ENCODE measurements at places on chromosomes 3 and 15.

DNA sequence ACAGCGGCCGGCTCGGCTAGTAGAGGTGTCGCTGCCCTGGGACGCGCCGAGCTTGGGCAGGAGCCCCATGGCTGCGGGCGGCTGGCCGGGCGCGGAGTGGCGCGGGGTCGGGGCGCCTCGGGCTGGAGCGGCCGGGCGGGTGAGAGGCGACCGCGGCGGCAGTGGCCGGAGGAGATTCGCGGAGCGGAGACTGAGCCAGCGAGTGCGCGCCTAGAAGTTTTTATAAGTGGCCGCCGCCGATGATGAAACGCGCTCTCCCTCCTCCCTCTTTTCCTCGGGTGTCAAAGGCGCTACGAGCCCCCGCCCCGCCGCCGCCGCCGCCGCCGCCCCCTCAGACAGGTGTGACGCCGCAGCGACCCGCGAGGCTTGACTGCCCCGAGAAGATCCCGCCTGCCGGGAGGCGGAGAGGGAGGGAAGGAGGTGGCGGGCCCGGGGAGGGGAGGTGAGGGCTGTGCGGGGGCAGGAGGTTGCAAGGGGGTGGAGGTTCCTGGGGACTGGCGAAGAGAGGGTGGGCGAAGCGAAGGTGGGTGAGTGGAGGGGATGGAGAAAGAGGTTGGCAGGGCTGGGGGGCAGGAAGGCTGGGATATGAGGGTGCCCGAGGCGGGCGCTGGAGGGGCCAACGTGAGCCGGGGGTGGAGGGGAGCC lies at the start of gene SLCO2A1:
SLCO2A1 (minus strand) TSS at position 192 of the 645 bp plus-strand sequence; CDS start at position 69, 123 bp downstream.
- DNase-seq: peak; percentile 53

DNA sequence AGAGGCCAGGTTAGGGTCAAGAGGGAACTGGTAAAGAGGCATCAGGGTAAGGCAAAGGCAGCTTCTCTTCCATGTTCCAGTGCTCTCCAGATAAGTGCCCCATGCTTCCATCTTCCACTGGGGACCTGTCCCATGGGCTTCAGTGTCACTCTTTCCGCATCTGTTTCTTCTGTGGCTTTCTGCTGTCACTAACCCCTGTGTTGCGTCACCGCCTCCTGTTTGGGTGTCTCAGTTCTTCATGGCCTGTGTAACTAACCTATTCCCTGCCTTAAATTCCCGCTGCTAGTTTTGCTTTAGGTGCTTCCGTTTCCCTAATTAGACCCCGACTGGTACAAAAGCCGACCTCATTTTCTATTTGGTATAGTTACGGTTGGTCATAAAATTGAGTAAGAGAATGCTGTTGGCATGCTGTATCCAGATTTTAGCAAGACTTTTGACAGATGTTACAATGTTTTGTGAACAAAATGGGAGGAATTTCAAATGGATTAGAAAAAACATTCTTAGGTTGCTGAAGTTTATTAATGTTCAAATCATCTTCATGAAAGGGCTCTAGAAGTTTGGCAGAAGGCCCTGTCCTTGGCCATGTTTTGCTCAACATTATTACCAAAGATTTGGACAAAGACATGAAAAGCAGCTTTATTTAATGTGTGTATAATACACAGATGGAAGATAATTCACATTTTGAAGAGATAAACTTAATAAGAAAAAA lies 245.3 kb downstream of the BBX start:
- no peak for DNase-seq

DNA sequence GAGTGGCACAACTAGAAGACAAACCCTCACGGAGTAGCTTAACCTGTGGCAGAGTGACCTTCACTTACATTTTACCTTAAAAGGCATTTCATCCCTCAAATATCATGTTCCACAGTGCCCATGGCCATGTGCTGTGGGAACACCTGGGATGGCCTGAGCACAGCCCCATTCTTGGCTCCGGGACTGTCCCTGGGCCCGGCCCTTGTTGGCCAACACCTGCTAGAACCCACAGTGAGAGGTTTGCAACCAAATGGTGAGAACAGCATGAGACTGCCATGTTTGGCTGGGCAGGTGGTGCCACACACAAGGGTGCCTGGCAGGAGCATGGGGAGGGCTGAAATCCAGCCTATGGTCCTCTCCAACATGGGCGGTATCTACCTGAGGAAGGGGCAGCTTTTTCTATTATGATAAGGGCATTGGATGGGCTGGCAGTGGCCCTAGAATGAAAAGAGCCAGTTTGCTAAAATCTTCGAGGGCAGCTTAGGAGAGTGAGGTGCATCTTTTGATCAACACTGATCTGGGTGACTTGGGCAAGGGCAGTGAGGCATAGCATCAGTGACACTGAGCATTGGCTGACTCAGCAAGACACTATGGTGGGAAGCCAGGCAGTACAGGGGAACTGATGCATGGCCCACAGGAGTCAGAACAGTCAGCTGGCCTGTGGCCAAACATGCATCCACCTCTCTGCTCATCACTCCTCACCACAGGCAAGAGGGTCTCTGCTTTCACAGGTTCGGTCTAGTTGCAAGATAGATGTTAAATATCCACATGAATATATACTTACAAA lies 53.9 kb downstream of the SYNM start:
- DNase-seq: no peak

- no peak for DNase-seq
Observed at GRCh38 chr3:172519740-172520139, 3.5 kb downstream of the TNFSF10 start.

GRCh38 chr3:27573138-27573537 lies 89.0 kb upstream of the SLC4A7 start:
- DNase-seq: no peak

DNA sequence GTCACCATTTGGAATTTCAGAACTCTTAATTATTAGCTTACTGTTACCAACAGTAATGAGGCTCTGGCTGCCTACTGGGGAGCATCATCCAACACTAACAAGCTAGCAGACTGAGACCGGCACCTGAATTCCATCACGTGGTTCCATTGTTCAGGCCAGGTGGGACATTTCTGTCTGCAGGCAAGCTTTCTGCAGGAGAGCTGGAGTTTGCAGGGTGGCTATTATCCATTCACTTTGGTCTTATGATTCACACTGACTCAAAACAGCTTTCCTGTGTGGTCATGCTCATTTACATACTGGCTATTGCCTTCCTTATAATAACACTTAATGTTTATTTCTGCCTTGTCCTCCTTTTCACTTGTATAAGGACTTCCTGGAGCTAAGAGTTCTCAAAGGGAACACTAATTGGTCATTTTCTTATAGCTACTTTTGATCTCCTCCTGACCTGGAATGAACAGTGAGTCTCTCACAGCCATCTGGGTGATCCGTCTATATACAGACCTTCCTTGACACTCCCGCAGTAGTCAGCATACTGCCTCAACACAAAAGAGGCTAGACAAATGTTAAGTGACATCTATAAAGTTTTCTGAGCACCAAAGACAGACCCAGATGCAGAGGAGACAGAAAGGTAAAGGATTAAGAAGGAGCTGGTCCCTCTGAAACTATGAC lies 695.4 kb downstream of the FHIT start:
- no peak for DNase-seq

DNA sequence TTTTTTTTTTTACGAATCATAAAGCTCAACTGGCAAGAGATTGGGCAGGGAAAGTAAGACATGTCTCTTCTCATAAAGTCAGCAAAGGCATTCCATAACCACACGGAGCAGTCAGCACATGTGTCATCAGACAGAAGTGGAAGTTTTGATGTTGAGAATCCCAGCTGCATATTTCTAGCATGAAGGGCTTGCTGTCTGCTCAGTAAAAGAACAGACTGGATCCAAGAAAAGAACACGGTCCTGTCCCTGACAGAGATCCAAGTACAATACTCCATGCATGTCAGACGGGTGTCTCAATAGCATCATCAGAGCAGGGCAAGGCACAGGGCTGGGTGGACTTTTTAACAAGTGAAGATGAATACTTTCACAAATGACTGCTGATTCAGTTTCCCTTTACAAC lies 38.2 kb downstream of the ABI3BP start:
- DNase-seq: peak; percentile 14

GRCh38 chr15:22941179-22941578 lies 39.0 kb downstream of the CYFIP1 start:
- no peak for DNase-seq

- DNase-seq: no peak
Observed at GRCh38 chr3:179301645-179302044, 21.2 kb upstream of the ZNF639 start.

GRCh38 chr3:38538773-38539353 lies 42.7 kb downstream of the EXOG start:
- no peak for DNase-seq

GRCh38 chr3:13249664-13250390 lies 170.3 kb downstream of the NUP210 start:
- no peak for DNase-seq

DNA sequence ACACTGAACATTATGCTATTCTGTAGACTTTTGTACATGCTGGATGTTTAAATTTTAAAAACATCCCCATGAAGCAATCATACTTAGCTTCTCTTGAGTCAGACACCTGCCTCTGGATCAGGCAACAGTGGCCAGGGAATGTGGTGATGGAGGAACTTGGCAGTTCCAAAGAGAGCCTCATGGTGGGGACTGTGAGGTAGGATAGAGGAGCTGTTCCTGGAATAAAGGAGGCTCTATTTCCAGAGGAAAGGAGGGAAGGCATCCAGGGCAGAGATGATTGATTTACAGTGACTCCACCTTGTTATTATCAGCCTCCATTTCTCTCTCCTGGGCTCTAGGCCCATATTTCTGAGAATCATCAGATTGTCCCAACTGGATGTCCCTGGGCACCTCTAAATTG lies 35.0 kb upstream of the ABHD17C start:
- peak; percentile 51 for DNase-seq

- DNase-seq: no peak
Observed at GRCh38 chr15:71230303-71230702, 115.0 kb downstream of the THSD4 start.

DNA sequence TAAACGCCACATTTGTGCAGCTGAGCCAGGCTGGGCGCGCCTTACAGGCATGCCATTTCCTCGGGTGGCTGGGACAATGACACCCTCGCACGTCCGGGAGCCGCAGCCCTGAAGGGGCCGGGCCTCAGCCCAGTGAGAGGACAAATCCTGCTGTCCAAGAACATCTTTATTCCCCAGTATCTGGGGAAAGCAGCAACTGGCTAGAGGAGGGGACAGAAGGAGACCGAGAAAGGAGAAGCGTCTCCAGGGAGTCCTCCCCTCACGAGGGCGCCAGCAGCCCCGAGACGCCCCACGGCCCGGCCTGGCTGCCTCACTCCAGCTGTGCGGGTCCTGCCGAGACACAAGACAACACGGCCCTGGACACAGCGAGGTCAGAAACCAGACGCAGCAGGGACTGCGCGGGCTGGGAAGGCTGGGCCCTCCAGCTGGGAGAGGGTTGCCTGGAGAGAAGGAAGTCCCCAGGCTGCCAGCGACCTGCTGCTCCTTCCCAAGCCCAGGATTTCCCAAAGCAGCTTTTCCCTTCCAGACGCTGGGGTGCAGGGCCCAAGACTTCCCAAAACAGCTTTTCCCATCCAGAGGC lies 130.2 kb downstream of the CHSY1 start:
- peak; percentile 71 for DNase-seq

DNA sequence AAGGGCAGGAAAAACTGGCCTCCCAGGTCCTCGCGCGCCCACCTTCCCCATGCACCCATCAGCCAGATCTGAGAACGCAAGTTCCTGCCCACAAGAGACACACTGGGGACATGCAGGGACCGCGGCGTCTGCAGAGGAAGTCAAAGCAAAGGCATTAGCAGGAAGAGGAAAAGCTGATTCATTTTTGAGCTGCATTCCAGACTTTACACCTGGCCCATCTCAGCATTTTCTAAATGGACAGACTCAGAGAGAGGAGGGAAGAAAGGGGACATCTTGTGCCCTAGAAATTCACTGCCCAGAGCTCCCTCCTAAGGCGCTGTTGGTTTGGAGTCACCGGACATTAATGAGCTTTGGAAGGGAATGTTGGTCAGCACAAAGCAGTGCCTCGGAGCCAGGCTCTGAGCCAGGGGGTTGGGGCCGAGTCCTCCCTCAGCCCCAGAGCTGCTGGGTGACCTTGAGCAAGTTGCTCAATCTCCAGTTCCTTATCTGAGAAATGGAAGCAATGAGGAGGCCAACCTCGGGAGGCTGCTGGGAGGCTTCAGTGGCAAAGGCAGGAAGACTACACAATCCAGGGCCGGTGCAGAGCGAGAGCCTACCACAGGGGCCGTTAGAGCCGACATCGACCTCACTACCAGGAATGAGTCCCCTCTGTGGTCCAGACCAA lies 150.5 kb upstream of the IQSEC1 start:
- DNase-seq: no peak

DNA sequence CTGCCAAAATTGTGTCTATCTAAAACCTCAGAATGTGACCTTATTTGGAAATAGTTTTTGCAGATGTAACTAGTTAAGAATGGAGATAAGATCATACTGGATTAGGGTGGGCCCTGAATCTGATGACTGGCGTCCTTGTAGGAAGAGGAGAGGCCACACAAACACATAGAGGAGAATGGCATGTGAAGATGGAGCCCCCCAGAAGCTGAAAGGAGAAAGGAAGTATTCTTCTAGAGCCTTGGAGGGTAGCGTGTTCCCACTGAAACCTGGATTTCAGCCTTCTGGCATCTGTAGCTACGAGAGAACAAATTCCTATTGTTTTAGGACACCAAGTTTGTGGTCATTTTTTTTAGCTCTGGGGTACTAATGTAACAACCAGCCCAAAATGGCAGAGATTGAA lies 423.0 kb upstream of the TPM1 start:
- DNase-seq: no peak
